Smooth muscle cell of trachea (primary cell): ENCODE measurements at places on chromosomes 5 and 9. TPM values are rescaled to one million over a fixed set of nuclear protein-coding genes. Genes with fewer than 3 reads are reported as not detected.

Gene NRG2
- 0.66 and 0.73 TPM in 2 replicates for total RNA-seq

Gene DEPDC1B
- 1.7 and 7.4 TPM in 2 replicates for total RNA-seq

Gene CD274
- total RNA-seq: 3.2 and 3.3 TPM in 2 replicates

Gene OGN
- 17.5 and 19.6 TPM in 2 replicates for total RNA-seq

Gene ABLIM3
- 23.1 and 42.5 TPM in 2 replicates for total RNA-seq

Gene MAMDC2
- total RNA-seq: 3.2 and 3.8 TPM in 2 replicates

Gene MUSK
- total RNA-seq: 1.7 and 1.9 TPM in 2 replicates

Gene PNPLA7
- total RNA-seq: 1.3 and 2.0 TPM in 2 replicates

Gene PAEP
- not detected in 2 replicates for total RNA-seq

Gene PCDHB2
- total RNA-seq: 0.58 and 3.0 TPM in 2 replicates

Gene HMMR
- 3.1 and 61.5 TPM in 2 replicates for total RNA-seq

Gene CYLC2
- not detected in 2 replicates for total RNA-seq

Gene FOXD4L4
- total RNA-seq: 0.17 and 0.29 TPM in 2 replicates

Gene STK32A
- total RNA-seq: 0.44 and 0.83 TPM in 2 replicates

Gene DNM1
- total RNA-seq: 83.0 and 86.0 TPM in 2 replicates

Gene GABRA6
- total RNA-seq: not detected in 2 replicates

Gene CDH18
- total RNA-seq: 8.1 and 17.9 TPM in 2 replicates

Gene HSDL2
- 57.0 and 60.7 TPM in 2 replicates for total RNA-seq

Gene PTGDS
- total RNA-seq: 2.8 and 36.7 TPM in 2 replicates

Gene FGFR4
- total RNA-seq: 20.1 and 36.7 TPM in 2 replicates

Gene IFNB1
- total RNA-seq: not detected in 2 replicates

Gene PCDHGA3
- 1.3 and 2.6 TPM in 2 replicates for total RNA-seq

Gene FAM170A
- total RNA-seq: 0.17 TPM in 1 of 2 replicates, not detected in the other

Gene SLCO4C1
- total RNA-seq: not detected in 2 replicates

Gene DND1
- total RNA-seq: 0.17 and 0.29 TPM in 2 replicates

Gene CBY3
- not detected in 2 replicates for total RNA-seq

Gene BARHL1
- total RNA-seq: not detected in 2 replicates

Gene RXRA
- 18.9 and 40.0 TPM in 2 replicates for total RNA-seq

Gene SLC12A7
- total RNA-seq: 12.5 and 21.0 TPM in 2 replicates

Gene RGS7BP
- not detected in 2 replicates for total RNA-seq

Gene SLC1A1
- total RNA-seq: 7.7 and 12.9 TPM in 2 replicates

Gene GGTA1
- not detected in 2 replicates for total RNA-seq

Gene GDA
- not detected in 2 replicates for total RNA-seq

Gene PTAR1
- total RNA-seq: 72.7 and 94.1 TPM in 2 replicates

Gene IL9
- total RNA-seq: not detected in 2 replicates

Gene TGFBI
- 581 and 1,490 TPM in 2 replicates for total RNA-seq

Gene IL11RA
- 16.0 and 23.0 TPM in 2 replicates for total RNA-seq

Gene WDR38
- total RNA-seq: not detected in 2 replicates
